T-helper 17 cell (primary cell): ENCODE measurements at places on chromosomes 3 and 15.

- no peak for DNase-seq
These were observed 55.6 kb upstream of the C15orf61 start for GRCh38 chr15:67465196-67465952.

DNA sequence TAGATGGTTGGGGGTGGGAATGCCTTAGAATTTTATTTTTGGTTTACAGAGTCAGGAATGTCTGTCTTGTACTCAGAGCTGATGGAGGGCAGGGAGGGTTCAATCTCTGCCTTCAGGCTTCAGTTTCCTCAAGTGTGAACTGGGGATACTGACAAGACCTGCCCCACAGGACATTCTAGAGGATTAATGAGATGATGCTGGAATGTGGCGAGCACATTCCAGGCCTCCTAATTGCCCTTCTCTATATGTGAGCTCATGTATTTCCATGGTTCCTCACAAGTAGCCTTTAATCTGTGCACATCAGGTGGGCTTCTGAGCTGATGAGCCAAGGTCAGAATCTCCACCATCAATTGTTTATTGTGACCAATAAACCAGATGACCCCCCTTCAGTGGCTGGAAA, 90.4 kb downstream of the CACNA2D3 start:
- DNase-seq, result no peak

DNA sequence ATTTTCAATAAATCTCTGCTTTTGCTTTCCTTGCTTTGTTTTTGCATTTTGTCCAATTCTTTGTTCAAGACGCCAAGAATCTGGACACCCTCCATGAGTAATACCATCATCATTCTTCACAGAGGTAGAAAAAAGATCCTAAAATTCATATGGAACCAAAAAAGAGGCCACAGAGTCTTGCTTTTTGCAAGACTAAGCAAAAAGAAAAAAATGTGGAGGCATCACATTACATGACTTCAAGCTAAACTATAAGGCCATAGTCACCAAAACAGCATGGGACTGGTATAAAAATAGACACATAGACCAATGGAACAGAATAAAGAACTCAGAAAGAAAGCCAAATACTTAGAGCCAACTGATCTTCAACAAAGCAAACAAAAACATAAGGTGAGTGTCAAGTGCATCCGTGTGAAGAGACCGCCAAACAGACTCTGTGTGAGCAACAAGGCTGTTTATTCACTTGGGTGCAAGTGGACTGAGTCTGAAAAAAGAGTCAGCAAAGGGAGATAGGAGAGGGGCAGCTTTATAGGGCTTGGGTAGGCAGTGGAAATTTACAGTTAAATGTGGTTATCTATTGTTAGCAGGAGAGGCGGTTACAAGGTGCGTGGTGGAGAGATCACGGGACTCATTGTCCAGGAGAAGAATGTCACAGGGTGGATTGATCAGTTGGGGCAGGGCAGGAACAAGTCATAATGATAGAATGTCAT, 10.9 kb downstream of the STRIT1 start:
- no peak for DNase-seq

DNA sequence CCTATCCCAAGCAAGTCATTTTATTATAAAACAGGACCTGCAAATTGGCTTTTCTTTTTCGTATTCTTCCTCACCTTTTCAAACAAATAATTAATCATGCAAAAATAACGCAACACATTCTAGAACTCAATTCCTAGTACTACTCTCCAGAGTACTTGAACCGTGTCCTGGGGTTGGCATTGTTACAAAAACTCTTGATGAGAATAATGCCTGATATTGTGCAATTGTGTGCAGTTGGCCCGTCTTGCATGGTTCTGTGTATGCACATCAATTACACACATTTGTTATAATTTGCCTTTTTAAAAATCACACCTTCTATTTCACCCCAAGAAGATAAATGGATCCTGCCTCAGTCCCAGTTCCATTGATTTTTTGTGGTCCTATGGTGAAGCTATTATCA, 205.4 kb downstream of the EPHB1 start:
- no peak for DNase-seq

DNA sequence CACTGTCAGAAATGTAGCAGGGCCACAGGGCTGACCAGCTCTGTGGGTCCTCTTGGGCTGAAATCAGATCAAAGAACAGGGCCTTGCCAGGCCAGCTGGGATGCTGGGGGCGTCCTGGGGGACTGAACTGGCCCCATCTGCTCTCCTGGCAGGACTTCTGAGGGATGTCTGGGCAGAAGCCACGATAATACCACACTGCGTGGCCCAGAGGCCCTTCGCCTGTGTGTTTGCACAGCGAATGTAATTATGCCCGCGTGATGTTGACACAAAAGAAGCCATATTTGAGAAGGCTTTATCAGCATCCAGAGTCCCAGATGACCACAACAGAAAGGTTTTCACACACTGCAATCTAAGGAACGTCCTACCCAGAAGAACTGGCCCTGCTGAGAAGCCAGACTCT, 174.0 kb downstream of the RAB11A start:
- DNase-seq, result no peak
